ENCODE measurements at places on chromosomes 4 and X.
A peak's percentile ranks its signal among the peaks of the same experiment; 100 is the strongest.

- no peak for DNase-seq
Observed at GRCh38 chr4:128176643-128177042, 111.0 kb downstream of the PGRMC2 start.

GRCh38 chr4:149638073-149638472 is 177.6 kb downstream of the IQCM start:
- DNase-seq, result no peak

DNA sequence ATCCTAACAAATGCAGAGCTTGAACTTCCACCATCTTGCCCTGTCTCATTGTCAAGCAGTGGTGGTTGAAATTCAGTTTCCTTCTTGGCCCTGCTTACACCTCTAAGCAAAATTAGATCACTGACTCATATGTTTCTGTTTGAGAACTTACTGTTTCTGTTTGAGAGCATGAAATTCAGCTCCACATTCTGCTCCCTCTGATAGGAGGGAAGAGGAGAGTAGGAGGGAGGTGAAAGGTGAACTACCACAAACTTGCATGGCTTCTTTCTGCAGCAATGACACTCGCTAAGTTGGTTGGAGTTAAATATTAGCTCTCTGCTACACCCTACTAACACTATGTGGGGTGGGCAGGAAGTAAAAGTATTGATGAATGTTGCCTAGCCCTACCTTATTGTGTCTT is 117.8 kb upstream of the EDA2R start:
- DNase-seq, result no peak

GRCh38 chrX:24243188-24243587 is 70.7 kb downstream of the SUPT20HL2 start:
- DNase-seq, result no peak

DNA sequence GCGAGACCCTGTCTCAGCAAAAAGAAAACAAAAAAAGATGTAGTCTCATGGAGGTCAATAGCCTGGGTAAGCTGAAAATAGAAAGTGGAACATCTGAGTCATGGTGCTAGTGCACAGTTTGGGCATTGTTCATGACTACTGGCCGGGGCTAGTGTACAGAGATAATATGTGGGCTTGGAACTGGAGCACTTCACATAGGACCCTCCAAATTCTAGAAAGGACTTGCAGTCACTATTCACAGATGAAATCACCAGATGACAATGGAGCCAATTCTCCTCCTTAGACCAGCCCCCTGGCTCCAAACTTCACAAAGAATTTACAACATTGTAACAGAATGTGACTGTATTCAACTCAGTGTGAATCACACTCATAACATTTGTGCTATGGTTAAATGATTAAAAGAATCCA is 367.8 kb upstream of the SLC7A11 start:
- DNase-seq, result no peak

- peak; percentile 7 for DNase-seq
Observed at GRCh38 chr4:157700898-157701694, 471.7 kb downstream of the GASK1B start.

DNA sequence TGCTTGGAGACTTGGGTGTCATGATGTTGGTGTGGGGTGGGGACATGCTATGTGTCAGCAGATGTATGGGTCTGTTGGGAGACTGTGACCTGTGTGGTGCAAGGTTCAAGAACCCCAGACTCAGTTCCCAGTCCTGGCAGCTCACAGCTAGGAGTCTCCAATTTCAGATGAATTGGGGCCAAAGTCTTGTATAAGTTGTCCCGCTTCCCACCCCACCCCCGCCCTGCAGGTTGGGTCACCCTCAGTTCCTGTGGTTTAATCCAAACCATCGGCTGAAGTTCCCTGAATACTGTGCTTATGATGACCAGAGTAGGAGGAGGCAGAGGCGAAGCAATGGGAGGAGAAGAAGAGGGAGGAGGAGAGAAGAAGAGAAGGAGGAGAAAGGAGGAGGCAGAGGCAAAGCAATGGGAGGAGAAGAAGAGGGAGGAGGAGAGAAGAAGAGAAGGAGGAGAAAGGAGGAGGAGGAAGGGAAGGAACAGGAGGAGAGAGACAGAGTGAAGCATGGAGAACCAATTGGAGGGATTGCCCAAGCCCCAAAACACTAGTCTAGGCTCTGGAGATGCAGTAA is 112.6 kb downstream of the EFNB1 start:
- DNase-seq, result no peak

- no peak for DNase-seq
Observed at GRCh38 chr4:105548483-105548882, 3.9 kb upstream of the ARHGEF38 start.

GRCh38 chr4:13852411-13852810 is 224.9 kb upstream of the BOD1L1 start:
- DNase-seq, result no peak

- no peak for DNase-seq
Observed at GRCh38 chr4:139988863-139989765, 164.9 kb downstream of the MAML3 start.

DNA sequence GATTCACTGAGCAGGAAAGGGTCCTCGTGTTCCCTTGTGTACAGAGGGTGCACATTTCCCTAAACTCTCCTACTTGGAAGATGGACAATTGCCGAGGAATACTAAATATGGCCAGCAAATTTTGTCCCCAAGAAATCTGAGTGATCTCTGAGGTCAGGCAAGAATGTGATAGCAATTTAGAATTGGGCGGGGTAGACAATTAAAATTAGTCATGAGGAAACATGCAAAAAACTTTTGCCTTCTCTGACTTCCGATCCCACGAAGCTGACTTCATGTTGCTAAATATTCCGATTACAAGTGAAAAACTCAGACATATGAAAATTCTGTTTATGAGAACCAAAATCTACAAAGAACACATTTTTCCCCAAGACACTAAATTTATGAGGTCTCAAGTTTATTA is 453.9 kb upstream of the ZFP42 start:
- no peak for DNase-seq

DNA sequence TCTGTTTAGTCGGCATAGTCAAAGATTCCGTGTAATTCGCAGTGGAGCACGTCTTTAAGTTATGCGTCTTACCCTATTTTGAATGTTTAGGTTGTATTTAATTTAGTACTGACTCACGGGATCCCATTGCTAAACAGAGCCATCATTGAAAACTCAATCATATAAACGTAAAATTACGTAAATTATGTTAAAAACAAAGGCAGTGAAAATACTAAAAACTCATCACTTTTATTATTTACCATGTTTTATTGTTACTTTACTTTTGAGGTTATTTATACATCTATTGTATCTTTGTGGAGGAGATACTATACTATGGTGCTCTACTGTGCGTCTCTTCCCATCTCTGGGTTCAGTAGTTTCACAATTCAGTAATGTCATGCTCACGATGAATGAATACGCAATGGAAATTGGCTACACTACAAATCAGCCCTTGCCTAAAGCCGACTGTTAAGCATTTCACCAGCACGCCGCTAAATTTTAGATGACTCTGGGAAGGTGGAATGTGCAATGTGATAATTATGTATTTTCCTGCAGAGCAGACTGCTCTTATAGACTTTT is 944 bp downstream of the FUNDC2 start:
- peak; percentile 66 for DNase-seq

- DNase-seq, result no peak
Observed at GRCh38 chr4:184897895-184898294, 72.1 kb upstream of the ACSL1 start.

- no peak for DNase-seq
Observed at GRCh38 chr4:1250527-1250812, 1.5 kb upstream of the CTBP1 start.

DNA sequence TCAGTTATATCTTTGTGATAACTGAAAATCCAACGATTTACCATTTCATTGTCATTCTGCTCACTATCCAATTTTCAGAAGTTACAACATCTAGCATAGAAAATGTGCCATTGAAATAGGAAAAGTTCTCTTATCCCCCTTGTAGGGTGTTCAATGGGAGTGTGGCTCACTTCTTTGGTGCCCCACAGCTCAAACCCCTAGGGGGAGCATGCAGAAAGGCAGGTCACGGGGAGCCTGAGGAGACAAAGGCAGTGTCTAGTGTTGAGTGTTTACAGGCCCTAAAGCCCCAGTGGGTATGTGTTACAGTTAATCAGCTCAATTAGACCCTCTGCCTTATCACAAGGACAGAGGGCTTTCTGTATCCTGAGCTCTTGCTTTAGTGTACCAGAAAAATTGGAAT is 243.4 kb upstream of the GRID2 start:
- no peak for DNase-seq

DNA sequence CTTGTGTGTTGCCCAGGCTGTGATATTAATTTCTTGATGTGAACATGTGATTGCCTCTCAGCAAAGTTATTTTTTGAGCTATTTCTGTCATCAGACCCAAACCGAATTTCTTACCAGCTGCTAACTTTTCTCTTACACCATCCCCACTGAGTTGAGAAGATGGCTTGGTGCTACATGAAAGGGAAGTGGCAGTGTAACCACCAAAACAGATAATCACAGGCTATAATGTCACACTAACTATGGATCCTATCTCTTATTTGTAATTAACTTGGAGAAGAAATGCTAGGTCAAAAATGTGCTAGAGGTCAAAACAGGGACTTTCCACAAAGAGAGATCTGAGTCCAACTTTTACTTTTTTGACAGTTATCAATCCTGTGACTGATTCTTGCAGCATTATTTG is 43.8 kb downstream of the ELOVL6 start:
- no peak for DNase-seq

DNA sequence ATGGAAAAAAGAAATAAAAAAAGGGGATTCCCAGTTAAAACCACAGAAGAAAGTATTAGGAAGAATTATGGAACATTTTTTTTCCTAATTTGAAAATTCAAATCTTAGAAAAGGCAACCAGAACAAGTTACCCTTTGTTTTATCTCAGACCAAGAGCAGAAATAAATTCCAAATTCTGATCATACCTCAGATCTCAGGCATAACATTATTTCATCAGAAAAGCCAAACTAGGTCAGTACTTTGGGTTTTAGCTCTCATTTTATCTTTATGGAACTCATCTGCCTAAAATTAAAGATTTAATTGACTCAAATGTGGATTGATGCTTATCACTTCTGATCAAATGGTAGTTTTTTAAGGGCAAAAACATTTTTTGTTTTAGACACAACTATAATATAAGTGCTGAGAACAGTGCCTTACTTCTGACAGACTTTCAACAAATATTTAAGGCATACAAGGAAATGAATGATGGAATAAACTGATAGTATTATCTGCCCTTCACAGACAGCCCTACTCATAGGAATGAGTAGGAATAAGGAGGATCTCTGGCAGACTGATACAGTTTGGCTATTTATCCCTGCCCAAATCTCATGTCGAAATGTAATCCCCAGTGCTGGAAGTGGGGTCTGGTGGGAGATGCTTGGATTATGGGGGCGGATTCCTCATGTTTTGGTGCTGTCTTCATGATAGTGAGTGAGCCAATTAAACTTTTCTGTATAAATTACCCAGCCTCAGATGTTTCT is 245.3 kb upstream of the PITX2 start:
- DNase-seq, result no peak

DNA sequence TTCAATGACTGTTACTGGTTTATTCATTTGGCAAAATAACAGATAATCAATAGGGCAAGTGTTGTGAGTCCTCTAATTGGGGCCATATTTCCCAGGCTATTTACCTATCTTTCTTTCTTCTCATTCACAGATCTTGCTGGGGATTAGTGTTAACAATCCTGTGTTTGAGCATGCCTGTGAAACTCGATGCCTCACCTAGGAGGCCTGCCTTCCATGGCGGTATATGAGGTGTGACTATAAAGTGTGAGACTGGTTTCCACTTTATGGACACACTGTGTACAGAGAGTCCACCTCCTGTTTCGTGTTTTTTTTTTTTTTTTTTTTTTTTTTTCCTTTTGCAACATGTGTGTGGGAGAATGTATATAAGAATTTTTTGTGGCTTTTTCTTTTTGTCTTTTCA is 199.3 kb downstream of the BMPR1B start:
- no peak for DNase-seq

DNA sequence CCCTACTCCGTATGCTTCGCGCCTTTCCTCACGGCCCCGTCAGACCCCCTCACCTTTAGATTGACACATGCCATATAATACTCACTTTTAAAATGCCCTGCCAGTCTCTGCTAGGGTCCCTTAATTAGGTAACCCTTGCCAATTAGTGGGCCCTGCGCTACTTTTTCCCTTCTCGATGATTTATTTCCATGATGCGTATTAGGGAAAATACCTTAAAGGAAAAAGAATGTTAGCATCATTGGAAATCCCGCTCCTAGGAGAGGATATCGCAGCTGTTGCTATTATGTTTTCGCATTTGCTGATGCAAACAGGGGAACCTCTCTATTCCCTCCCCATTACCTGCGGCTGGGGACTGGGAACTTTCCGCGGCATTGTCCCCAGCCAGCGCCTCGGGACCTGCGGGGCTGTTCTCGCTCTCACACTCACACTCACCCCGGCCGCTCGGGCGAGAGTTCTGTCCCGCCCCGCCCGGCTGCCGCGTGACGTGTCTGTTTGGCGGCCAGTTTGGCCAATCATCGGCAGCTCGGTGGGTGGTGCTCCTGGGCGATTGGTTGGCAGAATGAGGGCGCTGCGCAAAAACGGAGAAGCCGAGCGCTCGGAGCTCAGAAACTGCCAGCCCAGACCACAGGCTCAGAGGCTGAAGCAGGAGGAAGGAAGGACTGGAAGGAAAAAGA is at the start of gene PCDH10:
TSS of gene PCDH10 (plus strand) at position 605 of the 674 bp plus-strand sequence. CDS start 847 bp downstream, outside the sequence.
- DNase-seq, result peak; percentile 37

- DNase-seq, result no peak
Observed at GRCh38 chr4:7513671-7514070, 78.9 kb upstream of the PSAPL1 start.

DNA sequence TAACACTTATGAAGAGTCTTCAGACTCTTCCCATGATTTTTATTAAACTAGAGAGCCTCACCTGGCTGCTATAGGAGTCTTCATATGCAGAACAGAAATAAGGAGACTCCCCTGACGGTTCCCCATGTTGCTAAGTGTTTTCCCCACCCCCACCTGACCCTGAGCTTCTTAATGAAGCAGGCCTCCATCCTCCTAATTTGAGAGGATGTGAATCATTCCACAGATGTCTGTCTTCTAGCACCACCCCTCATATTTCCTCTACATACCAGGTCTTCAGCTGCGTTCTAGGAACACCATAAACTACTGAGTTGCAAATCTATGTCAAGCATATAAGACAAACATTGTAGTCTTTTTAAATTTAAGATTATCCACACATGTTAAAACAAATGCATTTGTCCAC is 36.9 kb downstream of the RP2 start:
- no peak for DNase-seq

GRCh38 chr4:148770377-148770776 is 328.2 kb upstream of the NR3C2 start:
- no peak for DNase-seq

DNA sequence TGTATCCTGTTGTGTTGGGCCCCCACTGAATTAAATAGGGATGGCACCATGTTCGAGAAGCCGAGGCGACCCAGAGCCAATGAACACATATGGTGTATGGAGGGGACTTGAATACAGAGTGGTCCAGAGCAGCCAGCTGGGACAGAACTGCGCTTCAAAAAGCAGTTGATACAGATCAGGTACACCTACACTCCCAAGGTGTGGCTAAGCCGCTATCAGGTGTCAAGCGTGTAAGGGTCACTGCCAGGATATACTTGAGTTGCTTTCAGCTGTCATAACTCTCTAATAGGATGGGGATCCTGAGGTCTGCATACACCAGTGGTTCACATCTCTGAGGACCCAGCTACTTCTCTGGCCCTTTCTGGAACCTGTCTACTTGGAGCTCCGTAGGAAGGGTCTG is 3.2 kb upstream of the WDR1 start:
- DNase-seq, result no peak

- DNase-seq, result peak; percentile 4
Observed at GRCh38 chr4:83010111-83010521, 507 bp downstream of the LIN54 start.

GRCh38 chr4:74758551-74759145 is 35.7 kb downstream of the BTC start:
- no peak for DNase-seq

- DNase-seq, result no peak
Observed at GRCh38 chr4:38757945-38758600, 24.7 kb downstream of the TLR10 start.

Measured in NCI-H1105 treated with DMSO at 0.1 percent for 48 hours (cell line).